Activated CD4-positive, alpha-beta memory T cell treated with anti-CD3 and anti-CD28 coated beads for 36 hours (primary cell): ENCODE measurements at places on chromosomes 1 and 21.

- DNase-seq: no peak
Measured at GRCh38 chr1:224482619-224483018, 48.0 kb upstream of the WDR26 start.

DNA sequence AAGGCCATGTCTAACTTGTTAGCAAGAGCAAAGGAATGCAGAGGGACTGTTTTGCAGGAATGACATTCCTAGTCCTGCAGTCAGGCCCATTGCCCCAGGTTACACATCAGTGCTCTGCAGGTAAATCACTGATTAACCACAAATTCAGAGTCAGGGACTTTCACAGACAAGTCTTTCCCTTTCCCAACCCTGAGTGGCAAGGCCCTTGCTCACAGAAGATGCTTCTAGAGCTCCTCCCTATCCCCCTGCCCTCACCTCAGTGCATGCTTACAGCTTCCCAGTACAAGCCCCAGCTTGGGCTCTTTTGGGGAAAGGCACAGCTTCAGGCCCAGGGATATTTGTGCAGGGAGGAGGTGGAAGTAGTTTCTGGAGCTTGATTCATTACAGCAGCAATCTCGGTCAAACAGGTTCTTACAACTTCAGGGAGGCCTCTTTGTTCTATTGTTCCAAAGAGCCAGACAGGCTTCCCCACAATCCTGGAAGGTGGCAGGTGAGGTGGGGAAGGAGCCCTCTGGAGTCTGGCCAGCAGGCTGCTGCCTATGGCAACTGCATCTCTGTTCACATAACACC is 53.9 kb downstream of the CASQ2 start:
- no peak for DNase-seq

DNA sequence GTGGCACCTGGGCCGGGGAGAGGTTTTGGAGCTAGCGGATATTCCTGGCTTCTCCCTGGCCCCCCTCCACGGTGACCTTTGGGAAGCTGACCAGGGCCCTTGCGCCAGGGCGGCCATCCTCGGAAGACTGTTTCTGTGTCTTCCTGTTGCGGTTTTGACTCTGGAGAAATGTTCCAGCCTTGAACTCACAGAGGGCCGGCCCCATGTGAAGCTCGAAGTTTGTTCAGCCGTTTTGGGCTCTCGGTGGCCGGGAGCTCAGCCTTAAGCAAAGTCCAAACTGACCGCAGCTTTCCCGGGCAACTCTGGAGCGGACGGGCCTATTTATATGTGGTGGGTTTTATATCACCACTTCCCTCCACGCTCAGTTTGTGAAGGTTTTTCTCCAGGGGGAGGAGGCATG is 17.0 kb upstream of the WNT4 start:
- DNase-seq: no peak

DNA sequence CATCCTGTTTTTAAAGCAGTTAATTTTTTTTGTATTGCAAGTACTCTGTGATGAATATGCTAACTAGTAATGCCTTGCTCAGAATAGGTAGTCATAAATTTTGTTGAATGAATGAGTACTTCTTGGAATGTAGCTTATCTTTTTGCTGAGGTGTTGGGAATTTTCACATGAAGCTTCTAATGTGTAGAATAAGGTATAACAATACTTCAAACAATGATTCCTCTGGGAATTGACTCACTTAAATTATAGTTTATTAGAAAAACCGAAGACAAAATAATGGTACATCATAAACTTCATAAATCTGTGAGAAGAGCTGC is 13.9 kb downstream of the CDC14A start:
- no peak for DNase-seq

- DNase-seq: no peak
Measured at GRCh38 chr21:37749132-37749531, 167.1 kb downstream of the KCNJ6 start.
